ENCODE measurements at places on chromosomes 7 and 10.

- DNase-seq: no peak
Measured at GRCh38 chr7:147579148-147579547, 1011.4 kb upstream of the C7orf33 start.

GRCh38 chr7:114109304-114109703 is 190.5 kb upstream of the PPP1R3A start:
- no peak for DNase-seq

- DNase-seq: peak; percentile 46
Measured at GRCh38 chr10:3043512-3044368, 23.6 kb upstream of the PFKP start.

DNA sequence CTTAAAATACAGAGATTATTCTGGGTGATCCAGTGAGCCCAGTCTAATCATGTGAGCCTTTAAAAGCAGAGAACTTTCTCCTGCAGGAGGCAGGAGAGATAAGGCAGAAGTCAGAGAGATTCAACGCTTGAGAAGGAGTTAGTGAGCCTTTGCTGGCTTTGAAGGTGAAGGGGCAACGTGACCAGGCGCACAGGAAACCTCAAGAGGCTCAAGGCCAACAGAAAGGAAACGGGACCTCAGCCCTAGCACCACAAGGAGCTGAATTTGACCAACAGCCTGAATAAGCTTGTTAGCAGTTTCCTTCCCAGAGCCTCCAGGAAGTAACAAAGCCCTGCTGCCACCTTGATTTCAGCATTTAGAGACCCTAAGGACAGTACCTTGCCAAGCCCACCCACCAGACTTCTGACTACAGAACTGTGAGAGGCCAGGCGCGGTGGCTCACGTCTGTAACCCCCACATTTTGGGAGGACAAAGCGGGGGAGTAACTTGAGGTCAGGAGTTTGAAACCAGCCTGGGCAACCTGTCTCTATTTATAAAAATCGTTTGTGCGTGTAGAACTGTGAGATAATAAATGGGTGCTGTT is 87.3 kb upstream of the KAT6B start:
- peak; percentile 44 for DNase-seq

GRCh38 chr10:29880856-29881255 is 178.5 kb downstream of the JCAD start:
- DNase-seq: no peak

GRCh38 chr10:131183546-131184045 is 127.9 kb downstream of the TCERG1L start:
- no peak for DNase-seq

- DNase-seq: no peak
Measured at GRCh38 chr7:1844336-1844950, 174.4 kb downstream of the ELFN1 start.

DNA sequence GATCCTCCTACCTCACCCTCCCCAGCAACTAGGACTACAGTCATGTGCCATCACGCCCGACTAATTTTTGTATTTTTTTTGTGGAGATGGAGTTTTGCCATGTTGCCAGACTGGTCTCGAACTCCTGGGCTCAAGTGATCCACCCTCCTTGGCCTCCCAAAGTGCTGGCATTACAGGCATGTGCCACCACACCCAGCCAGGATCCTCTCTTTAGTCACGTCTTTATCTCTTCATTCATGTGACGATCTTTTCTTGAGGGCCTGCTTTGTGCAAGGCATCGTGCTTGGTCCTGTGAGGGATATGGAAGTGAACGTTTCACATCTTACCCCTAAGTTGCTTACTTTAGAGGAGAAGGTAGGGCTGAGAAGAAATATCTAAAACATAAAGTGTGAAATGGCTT is 21.6 kb downstream of the WBP1L start:
- no peak for DNase-seq

GRCh38 chr10:2893158-2893845 is 174.0 kb upstream of the PFKP start:
- DNase-seq: no peak

GRCh38 chr7:100169147-100169850 is 882 bp upstream of the GAL3ST4 start:
- DNase-seq: no peak

DNA sequence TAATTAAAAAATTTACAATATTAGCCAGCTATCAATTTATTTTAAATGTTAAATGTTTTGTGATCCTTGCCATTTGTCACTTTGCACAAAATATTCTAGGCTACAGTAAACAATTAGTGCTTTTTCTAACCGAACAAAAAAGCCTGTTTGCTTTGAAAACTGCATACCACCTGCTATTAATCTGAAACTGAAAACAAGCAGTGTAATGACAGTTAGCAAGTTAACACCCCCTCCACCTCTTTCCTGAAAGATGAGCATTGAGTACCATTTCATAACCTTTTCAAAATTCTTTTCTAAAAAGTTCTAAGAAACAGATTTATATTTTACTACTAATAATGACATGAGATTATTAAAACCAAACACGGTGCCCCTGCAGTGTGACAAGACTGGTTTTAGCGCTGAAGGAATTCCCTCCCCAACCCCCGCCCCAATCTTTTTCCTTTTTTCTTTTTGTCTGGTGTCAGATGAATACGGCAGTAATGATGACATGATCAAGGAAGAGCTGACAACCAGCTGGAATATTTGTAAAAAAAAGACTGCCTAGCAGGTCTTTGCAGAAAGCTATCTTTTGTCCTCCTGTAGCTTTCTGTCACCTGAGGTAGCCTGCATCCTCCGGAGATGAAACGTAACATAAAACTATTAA is 175.6 kb downstream of the CHCHD3 start:
- no peak for DNase-seq

- DNase-seq: no peak
Measured at GRCh38 chr10:114391599-114391998, 12.7 kb downstream of the AFAP1L2 start.

GRCh38 chr10:31972519-31973041 is 43.9 kb upstream of the ARHGAP12 start:
- DNase-seq: no peak

DNA sequence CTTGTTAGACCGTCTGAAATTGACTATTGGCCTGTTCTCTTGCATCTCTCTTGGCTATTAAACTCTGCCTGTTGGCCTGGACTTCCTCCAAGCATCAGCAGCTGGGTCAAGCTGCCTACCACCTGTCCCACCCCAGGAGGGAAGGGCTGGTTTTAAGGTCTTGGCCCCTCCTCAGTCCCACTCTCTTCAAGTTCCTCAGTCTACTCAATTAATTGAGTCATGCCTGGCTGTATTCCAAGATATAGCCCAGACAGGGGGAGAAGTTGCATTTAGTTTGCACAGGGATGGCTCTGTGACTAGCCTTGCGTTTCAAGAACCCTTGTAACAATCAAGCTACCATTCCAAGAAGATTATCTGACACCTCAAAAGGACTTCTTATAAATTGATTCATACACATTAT is 113.8 kb upstream of the GLI3 start:
- no peak for DNase-seq

GRCh38 chr10:1706711-1707110 is 30.6 kb downstream of the ADARB2 start:
- peak; percentile 2 for DNase-seq

DNA sequence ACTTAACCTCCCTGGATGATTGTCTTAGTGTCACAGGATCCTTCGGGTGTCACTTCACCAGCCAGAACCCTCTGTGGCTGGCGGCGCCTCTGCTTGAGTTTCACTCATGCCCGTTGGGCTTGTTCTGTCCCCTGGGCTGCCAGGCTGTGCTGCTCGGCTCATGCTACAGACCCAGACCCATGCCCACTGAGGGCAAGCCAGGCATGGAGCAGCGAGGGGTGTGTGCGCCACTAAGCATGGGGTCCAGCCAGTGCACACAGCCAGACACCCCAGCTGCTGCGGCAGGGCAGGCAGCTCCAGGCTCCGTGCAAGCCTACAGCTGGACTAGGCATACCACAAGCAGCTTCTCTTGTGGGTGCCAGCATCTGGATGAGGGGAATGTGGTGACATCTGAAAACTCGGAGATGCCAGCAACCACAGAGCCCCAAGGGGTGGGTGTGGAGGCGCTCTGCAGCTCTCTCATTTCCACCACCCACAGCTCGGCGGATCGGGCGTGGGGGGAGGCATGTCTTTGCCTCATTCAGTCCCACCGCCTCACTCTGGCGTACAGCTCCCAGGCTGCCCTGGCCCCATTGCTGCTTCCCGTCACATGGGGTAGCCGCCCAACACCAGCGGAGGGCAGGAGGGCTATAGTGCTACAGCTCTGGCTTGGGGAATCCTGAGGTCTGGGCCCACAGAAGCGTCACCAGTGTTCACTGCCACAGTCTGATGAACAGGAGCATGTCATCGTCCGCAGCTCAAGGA is 269.6 kb upstream of the LRGUK start:
- DNase-seq: no peak

DNA sequence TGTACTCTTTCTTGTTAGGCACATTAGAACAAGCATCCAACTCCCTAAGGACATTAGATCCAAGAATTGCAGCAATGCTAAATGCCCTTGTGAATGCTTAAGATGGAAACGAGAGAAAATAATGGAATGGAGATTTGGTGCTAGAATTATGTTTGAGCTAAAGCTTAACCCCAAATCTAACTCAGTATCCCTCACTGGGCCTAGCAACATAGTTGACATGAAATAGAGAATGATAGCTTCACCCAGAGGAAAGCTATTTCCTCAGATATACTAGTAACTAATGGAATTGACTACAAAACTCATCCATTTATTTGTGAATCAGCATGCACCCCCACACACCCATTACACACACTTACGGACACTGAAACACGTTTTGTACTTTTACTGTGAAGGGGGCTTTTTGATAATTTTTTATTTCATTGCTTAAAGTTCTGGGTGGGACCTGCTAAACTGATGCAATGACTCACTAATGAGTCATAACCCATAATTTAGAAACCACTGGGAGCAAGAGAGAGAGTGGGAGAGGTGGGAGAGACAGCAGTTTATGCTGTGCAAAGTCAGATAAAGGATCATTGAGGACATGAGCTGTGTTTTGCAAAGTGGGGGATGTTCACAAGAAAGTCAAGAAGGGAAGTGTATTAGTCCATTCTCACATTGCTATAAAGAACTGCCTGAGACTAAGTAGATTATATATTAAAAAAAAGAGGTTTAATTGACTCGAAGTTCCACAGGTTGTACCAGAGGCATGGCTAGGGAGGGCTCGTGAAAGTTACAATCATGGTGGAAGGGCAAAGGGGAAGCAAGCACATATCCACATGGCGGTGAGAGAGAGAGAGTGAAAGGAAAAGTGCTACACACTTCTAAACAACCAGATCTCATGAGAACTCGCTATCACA is 382.7 kb downstream of the SFMBT2 start:
- DNase-seq: no peak

Data from CD4-positive, alpha-beta T cell treated with Interleukin-12 subunit alpha and Interleukin-12 subunit beta, for 1 hour (primary cell).